Hematopoietic multipotent progenitor cell treated with erythropoietin and hydrocortisone succinate and interleukin-3 and kit ligand, for 6 days (in vitro differentiated cells): ENCODE measurements at places on chromosomes 16 and 17.

DNA sequence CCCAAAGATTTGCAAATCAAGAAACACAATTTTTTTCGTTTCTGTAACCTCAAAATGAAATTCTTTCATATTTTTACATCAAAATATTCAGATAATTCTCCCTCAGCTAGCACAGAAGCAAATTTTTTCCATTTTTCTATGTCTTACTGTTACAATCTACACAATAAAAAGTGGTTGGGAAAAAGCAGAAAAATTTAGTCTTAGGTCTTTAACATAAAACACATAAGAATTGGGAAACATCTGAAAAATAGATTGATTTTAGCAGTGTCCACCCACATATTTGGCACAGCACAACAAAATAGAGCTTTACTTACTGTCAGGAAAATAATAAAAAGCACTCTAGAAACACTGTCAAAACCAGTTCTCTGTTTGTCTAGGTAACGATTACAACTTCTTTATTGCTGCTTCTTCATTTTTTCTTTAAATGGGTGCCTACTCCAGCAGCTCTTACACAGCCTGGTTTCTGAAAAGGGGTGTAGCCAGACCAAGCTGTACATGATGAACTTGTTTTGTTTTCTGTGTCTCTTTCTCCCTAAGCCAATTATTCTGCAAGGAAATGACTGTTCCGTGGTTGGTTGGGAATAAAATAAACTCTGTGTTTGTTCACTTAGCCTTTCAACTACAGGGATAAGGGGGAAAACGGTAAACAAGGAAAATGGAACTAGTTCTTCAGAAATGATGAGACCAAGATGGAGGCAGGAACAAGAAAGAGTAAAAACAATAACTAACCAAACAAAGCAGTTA lies at the start of gene ABCA6:
Gene ABCA6 (minus strand): TSS at position 465 of the 744 bp plus-strand sequence. CDS start 1,192 bp downstream, outside the sequence.
- DNase-seq, result no peak

- DNase-seq, result peak; percentile 76
These were observed 225.1 kb upstream of the CA10 start for GRCh38 chr17:52383493-52384100.

DNA sequence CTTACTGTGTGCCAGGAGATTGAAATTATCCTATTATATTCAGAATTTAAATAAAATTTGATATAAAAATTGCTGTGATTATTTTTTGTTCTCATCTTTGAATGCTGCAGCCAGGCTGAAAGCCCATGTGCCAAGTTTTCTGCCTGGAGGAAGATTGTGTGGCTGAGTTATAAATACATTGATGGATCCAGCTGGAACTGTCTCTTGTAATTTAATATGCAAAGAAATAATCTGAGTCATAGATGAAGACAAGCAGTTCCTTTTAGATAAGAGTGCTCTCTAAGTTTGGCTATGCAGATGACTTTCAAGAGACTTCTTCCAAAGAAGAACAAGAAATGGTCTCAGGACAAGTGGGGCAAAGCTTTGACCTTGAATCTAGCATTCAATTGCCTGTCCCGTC lies 871.0 kb downstream of the CDH11 start:
- DNase-seq, result no peak

DNA sequence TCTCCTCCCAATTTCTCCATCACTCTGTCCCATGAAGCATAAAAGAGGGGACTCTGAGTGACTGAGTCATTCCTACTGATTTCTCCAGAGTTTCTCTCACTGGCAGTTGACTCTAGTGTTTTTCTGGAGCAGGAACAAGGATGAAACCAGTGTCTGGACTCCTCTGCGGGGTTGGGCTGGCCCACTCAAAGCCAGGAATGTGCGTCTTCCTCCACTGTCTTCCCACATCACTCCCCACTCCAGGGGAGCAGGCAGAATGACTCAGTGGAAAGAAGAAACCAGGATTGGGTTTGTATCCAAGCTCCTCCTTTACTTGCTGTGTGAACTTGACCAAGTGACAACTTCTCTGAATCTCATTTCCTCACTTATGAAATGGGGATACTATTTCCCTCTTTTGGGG lies 497.5 kb upstream of the SALL1 start:
- no peak for DNase-seq

DNA sequence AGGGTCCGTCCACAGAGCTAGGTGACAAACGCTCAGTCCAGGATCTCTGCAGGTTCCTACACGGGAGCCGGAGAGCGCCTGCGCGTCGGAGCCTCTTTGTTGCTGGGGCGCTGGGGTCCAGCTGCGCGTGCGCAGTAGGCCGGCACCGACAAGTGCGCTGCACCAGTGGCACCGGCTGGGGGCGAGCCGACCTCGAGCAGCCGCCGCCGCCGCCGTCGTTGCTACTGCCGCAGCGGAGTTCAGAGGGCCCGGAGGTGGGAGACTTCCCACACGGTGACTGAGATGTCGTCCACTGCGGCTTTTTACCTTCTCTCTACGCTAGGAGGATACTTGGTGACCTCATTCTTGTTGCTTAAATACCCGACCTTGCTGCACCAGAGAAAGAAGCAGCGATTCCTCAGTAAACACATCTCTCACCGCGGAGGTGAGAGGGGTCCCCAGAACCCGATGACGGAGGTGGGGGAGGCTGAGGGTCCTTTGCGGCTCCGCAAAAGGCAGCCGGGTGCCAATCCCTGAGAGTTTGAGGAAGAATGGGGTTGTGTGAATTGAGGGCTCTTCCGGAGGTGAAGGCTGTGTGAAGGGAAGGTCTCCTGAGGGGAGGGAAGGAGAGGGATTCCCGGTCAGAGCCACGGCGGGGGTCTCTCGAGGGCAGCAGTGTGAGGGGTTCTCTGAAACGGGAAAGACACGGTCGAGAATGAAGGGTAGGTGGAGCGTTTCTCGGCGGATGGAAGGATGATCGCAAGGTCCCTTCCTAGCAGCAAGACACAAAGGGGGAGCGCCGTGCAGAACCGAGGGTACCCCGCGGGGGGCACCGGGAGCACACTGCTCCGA lies at the start of gene GDPD1:
Gene GDPD1 (plus strand): TSS at position 184 of the 831 bp plus-strand sequence. CDS start 99 bp downstream, at position 283.
- peak; percentile 98 for DNase-seq

GRCh38 chr17:82836823-82837357 lies 2.9 kb downstream of the ZNF750 start:
- DNase-seq, result no peak

GRCh38 chr17:82795615-82796014 lies 43.8 kb downstream of the TBCD start:
- DNase-seq, result no peak

DNA sequence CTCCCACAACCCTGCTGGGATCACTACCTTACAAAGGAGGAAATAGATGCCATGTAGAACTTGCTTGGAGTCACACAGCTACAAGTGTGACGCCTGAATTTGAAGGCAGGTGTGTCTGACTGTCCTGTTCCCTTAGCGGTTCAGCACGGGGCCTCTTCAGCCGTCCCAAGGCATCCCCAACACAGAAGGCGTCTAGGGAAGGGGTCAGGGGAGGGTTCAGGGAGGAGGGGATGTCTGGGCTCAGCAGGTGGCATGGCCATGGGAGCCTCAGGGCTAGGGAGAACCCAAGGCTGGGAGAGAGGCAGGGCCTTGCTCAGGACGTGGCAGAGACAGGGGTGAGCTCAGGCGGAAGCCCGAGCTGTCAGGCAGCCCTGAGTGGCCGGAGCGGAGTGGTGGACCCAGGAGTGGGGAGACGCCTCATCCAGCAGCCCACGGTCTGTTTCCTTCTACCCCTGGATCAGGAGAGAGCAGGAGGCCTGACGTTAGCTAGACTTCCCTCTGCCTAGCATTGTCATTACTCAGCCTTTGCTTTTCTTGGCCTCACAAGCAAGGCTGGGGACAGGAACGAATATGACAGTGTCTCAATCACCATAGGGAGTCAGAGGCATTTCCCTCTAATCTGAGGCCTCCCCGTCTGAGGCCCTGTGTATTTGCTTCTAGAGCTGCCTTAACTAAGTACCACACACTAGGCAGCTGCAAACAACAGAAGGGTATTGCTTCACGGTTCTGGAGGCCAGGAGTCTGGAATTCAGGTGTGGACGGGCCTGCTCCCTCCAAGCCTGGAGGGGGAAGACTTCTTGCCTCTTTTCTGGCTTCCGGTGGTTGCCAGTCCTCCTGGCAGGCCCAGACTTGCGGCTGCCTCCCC lies 31.3 kb upstream of the ANKRD40CL start:
- no peak for DNase-seq

DNA sequence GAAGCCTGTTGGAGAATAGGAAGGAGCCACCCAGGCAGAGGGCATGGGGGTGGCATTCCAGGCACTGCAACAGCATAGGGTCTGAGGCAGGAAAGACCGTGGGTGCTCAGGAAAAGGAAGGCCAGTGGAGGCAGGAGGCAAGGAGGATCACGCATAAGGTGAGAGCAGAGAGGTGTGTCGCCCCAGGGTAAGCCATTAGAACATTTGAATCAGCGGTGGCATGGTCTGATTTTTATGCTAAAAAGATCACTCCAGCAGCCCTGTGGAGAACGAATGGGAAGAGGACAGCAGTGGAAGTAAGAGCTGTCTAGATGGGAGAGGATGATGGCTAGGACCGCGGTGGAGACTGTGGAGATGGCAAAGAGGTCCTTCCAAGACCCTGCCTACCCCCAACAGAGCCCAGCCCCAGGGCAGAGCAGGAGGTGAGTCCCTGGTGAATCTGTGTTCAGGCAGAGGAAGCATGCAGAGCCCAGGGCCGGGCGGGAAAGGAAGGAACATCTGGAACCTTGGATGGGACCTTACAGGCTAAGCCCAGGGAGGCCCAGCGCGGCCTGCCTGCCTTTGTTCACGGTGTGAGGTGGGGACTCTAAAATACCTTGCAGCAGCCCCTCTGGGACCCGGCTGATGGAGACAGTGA lies 7.8 kb downstream of the LPO start:
- DNase-seq, result no peak

- no peak for DNase-seq
These were observed 5.7 kb downstream of the CALB2 start for GRCh38 chr16:71364133-71364681.

DNA sequence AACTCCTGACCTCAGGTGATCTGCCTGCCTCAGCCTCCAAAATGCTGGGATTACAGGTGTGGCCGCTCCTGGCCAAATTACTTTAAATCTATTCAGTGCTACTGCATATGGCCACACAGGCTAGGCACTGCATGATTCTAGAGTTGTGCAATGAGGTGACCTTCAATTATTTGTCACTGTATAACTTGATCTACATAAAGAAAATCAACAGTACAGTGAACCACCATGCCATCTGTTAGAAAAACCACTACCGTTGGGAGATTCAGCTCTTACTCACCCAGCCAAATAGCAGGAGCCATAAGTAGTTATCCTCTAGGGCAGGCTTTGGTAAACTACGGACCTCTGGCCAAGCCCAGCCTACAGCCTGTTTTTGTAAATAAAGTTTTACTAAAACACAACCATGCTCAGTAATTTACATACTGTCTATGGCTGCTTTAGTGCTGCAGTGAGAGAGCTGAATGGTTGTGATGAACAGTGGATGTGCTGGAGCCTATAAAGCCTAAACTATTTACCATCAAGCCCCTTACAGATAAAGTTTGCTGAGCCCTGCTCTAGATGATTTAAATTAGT lies 40.7 kb upstream of the TANC2 start:
- no peak for DNase-seq

DNA sequence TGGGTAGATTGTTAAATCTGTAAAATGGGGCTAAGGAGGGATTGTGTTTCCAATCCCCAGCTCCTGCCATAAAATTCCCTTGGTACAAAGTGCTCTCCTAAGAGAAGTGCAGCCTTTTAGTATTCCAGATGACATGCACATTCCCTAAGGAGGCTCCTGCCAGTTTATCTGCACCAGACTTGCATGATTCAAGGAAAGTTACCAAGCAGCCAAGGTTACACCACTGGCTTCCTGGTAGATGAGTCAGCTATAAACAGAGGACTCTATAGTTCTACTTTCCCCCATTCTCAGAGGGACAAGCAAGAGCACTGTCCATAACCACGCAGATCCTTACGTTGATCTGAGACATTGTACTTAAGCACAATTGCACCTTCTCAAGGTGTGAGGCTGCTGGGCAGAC lies 1.9 kb downstream of the CALB2 start:
- peak; percentile 17 for DNase-seq

GRCh38 chr16:4465977-4466779 lies 8.2 kb downstream of the NMRAL1 start:
- no peak for DNase-seq

DNA sequence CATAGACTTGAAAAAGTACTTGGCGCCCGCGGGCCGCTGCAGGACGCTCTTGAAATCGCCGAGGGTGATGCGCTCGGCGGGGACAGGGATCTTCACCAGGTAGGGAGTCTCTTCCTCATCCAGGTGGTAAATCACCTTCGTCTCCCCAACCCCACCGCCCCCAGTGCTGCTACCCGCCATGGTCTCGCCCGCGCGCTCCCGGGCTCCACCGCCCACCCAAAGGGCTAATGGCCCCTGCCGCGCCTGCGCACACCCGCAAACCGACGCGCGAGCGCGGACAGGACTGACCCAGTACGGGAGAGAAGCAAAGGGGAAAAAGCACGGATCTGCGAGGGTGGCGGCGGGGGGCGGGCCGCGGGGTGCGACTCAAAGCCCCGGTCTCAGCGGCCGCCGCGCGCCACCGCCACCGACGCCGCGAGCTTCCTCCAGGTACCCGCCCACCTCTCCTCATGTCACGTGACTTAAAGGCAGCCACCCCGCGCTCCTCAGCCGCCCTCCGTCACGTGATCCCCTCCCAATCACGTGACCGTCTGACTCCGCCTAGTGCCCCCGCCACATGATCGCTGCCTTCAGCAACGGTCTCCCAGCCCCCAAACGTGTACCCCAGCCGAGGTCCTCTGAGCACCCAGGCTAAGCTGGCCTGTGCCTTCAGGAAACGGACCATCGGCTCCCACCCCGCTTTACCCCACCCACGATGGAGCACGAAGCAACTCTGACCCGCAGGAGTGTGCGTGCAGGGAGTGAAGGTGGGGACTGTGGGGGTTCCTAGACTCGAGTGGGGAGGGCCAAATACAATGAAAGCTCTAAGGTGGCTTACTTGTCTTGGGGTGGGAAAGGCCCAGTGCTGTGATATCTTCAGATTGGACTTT lies at the start of gene DVL2:
Gene DVL2 (minus strand): TSS at position 435 of the 869 bp plus-strand sequence. CDS start 255 bp downstream, at position 180.
- DNase-seq, result peak; percentile 98

DNA sequence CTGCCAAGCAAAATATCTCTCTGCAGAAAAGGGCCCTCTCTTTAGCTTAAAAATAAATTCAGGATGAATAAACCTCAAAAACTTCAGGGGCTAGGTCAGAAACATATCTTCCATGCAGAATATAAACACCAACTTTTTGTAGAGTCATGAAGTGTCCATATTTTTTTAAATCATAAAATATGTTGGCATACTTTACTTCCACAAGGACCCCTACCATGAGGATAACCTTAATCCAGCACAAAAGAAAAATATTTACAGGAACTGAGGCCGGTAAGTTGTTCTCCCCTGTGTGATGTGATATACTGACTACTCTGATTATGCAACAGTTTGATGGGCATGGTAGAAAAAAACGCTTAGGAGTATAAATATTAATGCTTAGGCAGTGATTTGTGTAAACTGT lies 264.8 kb upstream of the CDH11 start:
- no peak for DNase-seq

GRCh38 chr17:57662644-57663308 lies 82.3 kb downstream of the CCDC182 start:
- DNase-seq, result peak; percentile 61

GRCh38 chr16:4534151-4534790 lies 4.3 kb downstream of the CDIP1 start:
- no peak for DNase-seq
